ENCODE measurements at places on chromosomes 3 and 15.

DNA sequence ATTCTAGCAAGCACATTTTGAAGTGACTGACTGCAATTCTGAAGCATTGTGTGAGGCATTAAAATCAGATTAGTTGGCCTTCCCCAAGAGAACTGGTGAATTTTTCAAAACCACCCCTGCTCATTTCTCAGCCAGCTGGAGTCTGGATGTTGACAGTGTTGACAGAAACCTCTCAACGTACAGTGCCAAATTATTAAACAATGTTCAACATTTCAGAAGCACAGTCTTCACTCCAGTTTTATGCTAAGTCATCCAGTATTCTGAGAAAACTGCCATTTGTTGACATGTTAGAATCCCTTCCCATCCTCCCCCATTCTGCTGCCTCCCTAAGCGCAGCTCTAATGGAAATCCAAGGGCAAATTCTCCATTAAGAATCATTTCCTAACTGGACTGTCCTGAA is 369.3 kb upstream of the TRIM42 start:
- DNase-seq: no peak

GRCh38 chr3:71554649-71555048 is 28.9 kb downstream of the FOXP1 start:
- DNase-seq: no peak

- DNase-seq: no peak
These were observed 252.5 kb upstream of the TGFBR2 start for GRCh38 chr3:30353711-30354467.

DNA sequence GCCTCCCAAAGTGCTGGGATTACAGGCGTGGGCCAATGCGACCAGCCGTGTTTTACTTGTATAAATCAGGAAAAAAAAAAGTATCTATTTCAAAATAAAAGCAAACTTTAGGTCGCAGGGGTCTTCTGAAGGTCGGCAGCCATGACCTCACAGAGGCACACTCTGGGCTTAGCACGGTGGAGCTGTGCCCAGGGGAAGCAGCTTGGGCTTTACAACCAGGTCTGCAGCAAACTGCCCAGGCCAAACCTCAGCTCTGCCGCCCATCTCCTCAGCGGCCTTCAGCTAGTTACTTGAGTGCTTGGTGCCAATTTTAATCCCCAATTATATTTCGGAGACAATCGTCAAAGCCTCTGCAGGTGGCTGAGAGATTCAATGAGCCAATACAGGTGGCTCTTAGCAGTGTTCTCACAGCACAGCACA is 30.1 kb downstream of the ZDHHC19 start:
- no peak for DNase-seq

- DNase-seq: no peak
These were observed 294.6 kb downstream of the MEX3B start for GRCh38 chr15:81751256-81751655.

DNA sequence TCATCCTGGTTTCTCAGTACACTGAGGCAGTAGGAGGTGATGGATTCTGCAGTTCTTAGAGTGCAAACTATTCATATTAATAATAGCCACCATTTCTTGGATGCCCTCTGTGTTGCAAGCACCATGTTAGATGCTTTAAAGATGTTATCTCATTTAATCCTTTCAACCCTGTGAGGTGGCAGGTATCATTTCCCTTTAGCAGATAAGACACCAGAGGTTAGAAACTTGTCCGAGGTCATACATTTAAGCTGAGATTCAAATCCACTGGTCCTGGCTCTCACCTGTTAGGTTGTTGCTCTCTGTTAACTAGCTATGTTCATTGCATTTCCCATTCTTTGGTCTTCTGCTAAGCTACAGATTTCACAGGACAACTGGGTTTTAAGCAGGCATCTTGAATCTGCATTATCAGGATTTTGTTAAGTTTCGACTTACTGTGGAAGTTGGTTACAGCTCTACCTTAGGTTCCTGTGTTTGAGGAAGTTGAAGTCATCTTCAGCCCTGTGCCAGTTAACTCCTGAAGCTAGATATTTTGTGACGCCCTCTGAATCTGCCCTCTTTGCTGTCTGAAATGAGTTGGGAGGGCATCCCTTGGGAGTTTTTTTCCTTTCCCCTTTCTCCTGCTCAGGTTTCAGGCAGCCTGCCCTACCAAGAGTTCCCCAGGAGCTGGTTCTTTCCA is 6.4 kb downstream of the PDE8A start:
- no peak for DNase-seq

- no peak for DNase-seq
These were observed 96.8 kb downstream of the ZNF385D start for GRCh38 chr3:21654241-21654640.

DNA sequence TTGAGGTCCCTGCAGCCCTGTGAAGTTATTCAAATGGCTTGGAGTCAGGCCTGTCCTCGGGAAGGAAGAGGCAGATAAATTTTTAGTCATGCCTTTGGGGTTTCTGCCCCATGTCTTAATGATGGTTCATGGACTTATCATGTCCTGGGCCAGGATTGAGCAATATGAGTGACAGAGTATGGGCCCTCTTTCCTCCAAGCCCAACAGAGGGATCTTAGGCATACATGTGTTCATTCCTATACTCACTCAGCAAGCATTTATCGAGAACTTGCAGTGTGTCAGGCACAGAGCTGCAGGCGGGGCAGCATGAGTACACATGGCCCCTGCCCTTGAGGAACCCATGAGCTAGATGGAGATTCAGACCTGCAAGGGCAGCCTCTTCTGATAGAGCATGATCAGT is 6.2 kb downstream of the ESYT3 start:
- DNase-seq: no peak

DNA sequence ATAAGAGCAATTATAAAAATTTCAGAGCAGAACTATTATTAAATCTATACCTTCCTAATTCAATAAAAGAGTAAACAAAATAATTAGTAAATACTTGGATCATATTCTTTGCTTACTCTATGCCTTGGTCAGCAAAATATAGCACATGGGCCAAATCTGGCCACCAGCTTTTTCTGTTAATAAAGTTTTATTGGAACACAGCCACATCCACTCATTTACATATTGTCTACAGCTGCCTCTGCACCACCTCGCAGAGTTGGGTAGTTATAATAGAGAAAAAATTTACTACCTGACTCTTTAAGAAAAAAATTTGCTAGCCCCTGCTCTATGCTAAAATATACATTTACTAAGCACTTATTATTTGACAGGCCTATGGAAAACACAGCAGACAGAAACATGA is 32.2 kb upstream of the GANC start:
- DNase-seq: no peak

- DNase-seq: no peak
These were observed 58.8 kb upstream of the MYZAP start for GRCh38 chr15:57532731-57533447.

All from SHP77 (cell line).